Erythroblast (primary cell): ENCODE measurements at places on chromosomes 3 and 15.

DNA sequence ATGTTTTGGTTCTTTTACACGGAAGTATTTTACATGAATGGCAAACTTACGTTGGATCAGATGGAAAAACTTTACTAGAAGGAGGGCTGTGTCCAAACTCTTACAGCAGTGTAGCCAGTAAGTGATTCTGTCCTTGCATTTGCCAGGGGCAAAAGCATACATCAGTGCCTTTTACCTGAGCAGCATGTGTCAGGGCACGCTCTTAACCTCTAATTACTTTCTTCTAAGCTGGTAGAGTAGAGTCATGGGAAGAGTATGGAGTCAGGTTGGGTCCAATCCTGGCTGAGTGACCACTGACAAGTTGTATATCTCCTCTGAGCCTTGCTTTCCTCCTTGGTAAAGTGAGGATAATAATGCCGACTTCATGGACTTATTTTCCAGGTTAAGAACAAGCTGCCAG lies 47.1 kb downstream of the RYR3 start:
- no peak for DNase-seq

DNA sequence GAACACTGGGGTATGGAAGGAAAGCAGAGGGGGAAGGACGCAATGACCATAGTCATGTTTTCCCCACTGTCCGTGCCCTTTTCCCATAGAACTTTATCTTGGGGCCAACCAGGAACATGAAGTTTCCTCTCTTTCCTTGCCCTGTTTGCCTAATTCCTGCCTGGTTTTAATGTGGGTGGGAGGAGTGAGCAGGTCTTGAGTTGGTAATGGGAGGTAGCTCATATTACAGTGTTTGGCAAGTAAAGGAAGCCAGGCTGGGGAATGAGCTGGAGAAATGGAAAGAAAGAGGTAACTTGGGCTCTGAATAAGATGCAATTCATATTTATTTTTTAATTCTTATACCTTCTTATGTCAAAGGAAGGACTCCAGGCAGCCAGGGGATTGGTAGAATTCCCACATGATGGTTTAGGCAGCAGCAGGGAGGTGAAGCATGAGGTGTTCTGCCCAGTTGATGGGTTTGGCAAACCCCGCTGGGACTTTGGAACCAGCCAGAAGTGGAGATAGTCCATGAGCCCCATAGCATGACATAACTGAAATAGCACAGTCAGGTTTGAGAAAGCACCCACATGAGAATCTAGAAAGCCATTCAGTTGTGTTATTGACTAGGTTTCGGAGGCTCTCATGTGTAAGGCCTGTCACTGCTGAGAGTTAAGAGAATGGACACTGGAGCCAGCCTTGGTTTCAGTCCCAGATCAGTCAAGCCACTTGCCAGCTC lies 60.0 kb downstream of the CCK start:
- DNase-seq, result no peak

GRCh38 chr15:26739791-26740190 lies 33.1 kb downstream of the GABRB3 start:
- DNase-seq, result no peak

- no peak for DNase-seq
Observed at GRCh38 chr15:28944696-28945300, 59.0 kb downstream of the APBA2 start.

DNA sequence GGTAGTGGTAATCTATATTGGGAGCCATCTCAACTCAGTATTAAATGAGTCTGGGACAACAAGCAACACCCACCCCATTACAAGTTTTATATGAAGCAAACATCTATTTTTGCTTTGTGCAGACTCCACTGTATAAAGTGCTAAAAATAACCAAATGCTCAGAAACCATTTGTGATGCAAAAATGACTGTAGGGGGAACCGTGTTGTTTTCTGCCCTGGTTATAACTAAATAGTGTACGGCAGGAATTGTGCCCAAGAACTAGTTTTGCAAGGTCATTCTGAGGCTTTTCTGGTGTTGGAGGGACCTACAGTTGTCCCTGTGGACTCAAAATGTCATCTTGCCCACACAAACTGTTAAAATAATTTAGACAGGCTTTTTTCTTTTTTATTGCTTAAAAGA lies 88.3 kb downstream of the ITPR1 start:
- no peak for DNase-seq

DNA sequence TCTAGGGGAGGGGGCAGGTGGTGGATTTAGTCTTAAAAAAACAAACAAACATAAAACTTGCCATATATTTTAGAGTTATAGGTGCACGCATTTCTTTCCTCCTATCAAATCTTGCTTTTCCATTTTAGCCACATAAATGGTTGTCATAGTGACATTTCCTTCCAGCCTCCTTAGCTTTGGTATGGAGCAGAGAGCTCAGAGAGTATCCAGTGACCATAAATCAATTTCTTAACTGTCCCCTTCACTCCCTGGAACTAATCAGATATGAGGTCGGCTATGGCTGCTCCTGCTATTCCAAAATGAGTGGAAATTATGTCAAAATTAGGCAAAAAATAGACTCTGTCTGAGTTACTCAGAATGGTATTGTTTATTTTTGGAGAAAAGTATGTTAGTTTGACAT lies 164.5 kb downstream of the EBLN2 start:
- DNase-seq, result no peak

DNA sequence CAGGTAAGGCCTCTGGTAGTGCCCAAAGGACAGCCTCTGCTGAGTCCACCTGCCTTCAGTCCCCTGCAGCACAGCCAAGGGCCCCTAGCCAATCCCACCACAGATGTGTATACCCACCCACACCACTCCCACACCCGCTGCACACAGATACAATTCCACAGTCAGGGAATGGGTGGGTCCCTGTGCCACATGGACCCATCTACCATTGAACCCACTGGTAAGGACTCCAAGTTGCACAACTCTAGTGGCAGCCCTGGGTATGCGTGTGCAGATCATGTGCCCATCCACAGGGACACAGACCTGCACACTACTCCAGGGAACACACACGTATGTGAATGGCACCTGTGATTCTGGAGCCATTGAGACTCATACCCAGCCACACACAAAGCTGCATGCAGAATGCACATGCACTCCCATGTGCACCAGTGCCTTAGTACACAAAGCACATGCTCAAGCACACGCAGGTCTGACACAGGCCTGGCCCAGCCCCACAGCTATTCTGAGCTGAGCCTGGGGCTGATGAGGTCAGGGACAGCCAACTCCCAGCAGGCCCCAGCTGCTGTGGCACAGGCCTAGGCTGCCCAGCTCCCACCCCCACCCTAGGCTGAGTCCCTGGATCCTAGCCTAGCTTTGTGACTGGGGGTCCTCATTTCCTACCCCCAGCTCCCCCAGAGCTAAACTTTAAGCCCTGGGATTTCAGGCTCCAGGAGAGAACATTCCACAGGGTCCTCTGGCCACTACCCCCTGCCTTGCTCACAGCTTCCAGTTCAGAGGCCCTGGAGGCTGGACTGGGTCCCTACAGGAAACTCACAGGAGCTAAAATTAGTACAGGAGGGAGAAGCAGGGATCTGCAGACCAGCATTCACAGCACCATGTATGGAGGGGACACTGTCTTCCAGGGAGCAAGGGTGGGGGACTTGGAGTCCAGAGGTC lies 2.7 kb upstream of the ALS2CL start:
- DNase-seq, result no peak

- DNase-seq, result no peak
Observed at GRCh38 chr3:94440767-94441493, 378.1 kb downstream of the NSUN3 start.

- DNase-seq, result no peak
Observed at GRCh38 chr15:85302271-85302670, 78.1 kb upstream of the AKAP13 start.

DNA sequence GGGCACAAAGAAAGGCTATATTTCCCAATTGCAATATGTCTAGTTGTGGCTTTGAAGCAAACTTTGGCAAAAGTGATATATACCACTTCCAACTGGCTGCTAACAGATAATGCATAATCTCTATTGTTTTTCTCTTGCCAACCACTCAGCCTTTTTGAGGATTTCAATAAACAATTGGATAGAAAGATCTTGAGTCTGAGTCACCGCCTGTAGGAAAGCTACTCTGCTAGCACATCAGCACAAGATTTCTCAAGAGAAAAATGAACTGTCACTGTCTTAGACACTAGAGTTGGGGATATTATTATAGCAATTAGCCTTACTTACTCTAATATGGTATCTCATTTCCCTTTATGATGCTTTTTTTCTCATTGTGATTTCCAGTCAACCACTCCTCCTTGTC lies 119.7 kb downstream of the SST start:
- no peak for DNase-seq

GRCh38 chr3:5092018-5092417 lies 30.1 kb upstream of the ARL8B start:
- no peak for DNase-seq

DNA sequence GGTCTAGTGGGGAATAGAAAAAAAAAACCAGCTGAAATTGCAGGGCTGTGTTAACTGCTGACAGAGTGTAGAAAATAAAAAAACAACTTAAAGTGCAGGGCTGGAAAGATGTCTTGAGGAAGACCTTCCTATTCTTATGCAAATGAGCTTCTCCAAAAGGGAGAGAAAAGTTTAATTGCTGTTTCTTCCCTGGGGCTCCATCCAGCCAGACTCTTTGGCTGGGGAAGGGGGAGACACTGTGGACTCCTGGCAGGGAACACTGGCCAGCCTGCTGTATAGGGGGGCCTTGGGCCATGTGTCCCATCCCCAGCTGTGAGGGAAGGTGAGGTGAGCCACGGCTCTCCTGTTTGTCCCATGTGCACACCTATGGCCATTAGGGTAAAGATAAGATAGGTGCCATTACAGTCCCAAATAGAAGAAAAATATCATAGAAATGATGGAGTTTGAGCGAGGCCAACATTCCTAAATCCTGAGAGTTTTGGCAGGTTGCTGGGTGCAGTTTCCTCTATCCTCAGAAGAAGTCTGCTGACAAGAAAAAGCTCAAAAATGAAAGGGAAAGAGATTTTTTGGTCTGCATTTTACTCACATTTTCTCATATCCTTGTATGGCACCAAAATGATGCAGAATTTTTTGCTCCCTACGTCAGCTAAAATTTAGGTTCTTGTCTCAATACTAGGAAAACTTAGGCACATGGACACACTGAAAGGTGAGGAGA lies 901.7 kb downstream of the PLOD2 start:
- no peak for DNase-seq

- no peak for DNase-seq
Observed at GRCh38 chr3:141276398-141276797, 44.8 kb downstream of the PXYLP1 start.

- DNase-seq, result no peak
Observed at GRCh38 chr15:42274702-42274989, 1.4 kb upstream of the TMEM87A start.

DNA sequence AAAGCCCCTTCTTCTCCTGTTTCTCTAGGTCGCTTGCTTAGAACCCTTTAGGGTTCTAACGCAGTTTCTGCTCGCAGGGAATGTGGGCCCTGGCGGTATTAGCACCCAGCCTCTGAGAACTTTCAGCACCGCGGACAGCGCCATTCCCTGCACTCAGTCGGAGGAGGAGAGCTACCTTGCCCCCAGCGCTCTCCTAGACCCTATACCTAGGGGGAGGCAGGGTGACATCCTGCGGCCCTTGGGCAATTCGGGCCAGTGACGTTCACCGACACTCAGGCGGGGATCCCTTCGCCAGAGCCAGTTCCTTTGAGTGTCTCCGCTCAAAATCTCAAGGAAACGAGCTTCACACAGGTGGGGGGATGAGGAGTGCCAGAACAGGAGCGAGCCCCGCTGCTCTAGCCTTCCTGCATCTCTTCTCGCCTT lies 1.3 kb downstream of the SLC7A14 start:
- peak; percentile 80 for DNase-seq

DNA sequence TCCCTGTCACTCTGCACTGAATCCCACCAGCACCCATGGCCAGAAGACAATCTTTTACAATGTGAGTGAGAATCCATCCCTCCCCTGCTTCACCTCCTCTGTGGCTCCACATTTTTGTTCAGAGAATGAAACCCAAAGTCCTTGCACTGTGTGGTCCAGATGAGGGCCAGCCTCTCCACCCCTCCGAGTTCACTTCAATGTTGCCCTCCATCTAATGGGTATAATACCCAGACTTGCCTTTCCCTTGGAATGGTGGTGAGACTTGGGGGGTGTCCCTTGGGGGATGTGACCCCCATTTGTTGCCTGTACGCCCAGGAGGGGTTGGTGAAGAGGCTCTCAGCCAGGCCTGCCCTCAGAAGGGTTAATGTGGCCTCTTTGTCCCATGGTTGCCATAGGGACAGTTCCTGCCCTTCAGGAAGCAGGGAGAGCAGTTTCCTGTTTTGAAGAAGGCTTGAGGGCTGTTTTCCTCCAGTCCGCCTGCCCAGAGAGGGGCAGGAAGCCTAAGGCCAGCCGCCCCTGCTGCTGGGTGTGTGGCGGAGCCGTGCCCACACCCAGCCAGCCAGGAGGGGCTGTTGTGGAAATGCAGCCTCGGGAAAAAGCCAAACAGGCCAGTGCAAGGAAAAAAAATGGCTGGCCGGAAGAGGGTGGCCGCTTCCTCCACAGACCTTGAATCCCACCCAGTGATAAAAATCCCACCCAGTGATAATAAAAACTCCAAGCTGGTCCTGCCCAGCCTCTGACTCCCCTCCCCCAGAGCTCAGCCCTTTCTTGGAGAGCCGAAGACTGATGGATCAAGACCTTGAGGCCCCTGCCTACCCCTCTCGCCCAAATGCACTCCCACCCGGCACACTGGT lies 14.6 kb upstream of the FGD5 start:
- no peak for DNase-seq

DNA sequence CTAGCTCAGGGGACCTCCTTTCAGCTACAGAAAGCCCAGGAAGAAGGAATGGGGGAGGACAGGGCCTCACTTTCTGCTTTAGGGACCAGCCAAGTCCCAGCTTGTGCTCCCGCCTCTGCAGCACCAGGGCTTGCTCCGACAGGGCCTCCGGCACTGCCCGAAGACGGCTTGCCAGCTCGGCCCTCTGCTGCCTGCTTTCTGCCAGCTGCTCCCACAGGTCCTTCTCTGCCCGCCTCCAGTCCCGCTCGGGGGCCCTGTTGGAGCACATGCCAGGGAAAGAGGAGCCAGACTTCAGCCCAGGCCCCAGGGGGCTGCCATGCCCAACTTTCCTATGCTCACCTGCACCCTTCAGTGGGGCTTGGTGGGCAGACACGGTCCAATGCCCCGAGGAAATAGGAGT lies 4.3 kb upstream of the CLK3 start:
- DNase-seq, result no peak

DNA sequence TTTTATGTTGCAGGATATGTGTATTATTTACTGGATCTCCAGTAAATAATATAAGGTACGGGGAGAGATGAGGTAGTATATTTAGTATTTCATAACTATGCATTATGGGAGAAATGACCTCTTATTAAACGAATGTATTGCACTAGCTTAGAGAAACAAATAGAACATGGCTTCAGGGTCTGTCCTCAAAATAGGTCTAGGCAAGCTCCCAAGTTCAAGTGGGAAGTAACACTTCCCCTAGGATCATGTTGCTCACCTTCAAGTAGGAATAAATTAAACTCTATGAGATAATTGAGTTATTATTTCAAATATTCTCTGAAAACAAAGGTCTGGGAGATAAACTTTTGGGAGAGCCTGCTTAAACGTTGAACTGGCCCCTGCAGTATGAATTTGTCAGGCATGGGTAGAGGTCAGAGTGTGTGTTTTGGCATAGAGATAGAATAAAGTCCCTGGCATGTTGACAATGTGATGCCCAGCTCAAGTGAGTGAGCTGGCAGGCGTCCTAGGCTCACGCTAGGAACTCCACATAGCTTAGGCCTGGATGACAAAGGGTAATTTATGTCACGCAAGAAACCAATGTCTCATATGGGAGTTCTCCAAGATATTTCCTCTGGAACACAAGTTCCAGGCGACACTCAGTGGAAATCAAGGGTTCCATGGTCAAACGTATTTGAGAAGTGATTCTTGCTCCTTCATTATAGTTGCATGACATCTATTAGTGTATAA lies 236.8 kb downstream of the CACNA2D3 start:
- no peak for DNase-seq
